ENCODE measurements at places on chromosomes 2 and 18. TPM values are rescaled to one million over a fixed set of nuclear protein-coding genes. Genes with fewer than 3 reads are reported as not detected.

PXDN gene
- total RNA-seq: 35.6 TPM

ZC3H6 gene
- 30.4 TPM for total RNA-seq

SPRED2 gene
- 8.6 TPM for total RNA-seq

GAD1 gene
- 58.2 TPM for total RNA-seq

TCF4 gene
- total RNA-seq: 1,429 TPM

GPR75 gene
- total RNA-seq: 15.8 TPM

CMPK2 gene
- 10.9 TPM for total RNA-seq

RAPH1 gene
- 39.9 TPM for total RNA-seq

GRCh38 chr2:174339561-174340399 is 5.0 kb downstream of the SP9 start:
- DNase-seq: no peak

GRCh38 chr18:75238786-75239185 is 28.2 kb downstream of the TSHZ1 start:
- DNase-seq: no peak

DNA sequence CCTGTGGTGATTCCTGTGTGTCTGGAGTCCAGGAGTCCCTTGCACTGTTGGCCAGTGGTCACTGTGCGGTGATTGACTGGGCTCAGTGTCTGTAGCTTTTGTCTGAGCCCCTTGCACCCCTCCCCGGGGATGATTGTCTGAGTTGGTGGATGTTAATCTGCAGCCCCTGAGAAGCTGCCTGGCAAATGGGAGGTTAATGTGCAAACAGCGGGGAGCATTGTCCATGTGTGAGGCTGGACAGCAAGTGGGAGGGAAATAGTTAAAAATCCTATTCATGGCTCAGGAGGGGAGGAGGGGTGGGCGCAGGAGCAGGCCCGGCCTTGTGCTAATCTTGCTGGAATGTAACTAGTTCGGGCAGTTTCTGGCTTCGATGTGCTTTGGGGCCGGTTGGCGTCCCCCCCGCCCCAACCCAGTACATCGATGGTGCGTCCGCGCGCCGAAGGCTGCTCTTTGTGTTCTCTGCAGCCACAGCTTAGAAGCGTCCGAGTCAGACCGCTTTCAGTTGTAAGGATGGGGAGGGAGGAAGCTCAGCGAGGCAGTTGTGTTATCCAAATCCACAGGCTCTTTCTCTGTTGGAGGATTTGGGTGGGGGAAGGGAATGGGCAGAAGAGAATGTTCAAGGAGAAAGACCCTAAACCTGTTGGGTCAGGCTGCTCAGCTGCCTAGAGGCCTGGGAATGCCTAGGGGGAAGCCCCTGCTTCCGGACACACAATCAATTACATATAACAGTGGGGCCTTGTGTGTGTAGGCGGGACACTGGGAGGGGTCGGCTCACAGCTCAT is 71.8 kb downstream of the TGOLN2 start:
- DNase-seq: no peak

GRCh38 chr2:174748948-174749347 is 15.3 kb downstream of the CHRNA1 start:
- peak; percentile 35 for DNase-seq

- no peak for DNase-seq
Observed at GRCh38 chr2:237475704-237476141, 11.3 kb upstream of the MLPH start.

DNA sequence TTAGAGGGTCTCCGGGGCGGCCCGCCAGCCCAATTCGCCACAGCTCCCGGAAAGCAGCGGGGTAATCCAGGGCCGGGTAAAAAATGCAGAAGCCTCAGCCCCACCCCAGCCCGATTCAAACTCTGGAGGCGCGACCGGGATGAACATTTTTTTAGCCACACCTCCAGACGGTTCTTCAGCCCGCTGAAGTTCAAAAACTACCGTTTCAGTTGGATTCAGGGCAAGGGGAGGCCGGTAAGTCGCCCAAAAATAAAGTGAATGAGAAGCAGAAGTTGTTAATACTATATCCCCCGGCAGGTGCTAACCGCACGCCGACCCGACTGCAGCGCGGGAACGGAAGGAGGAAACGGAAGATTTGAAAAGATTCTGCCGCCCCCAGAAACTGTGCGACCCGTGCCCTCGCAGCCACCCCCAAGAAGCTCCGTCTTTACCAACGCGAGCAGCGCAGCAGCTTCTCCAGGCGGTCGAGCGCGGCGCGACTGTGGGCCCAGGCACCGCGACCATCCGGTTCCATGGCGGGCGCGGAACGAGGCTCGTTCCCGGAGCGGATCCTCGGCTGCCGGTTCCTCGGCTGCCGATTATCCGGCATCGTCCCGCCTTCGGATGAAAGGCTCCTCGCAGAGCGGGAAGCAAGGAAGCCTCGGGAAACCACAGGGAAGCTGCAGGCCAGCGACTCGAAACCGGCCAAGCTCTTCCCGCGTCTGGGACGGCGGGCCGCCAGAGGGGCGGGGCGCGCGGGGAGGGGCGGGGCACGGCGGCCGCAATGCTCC is at the start of gene BARD1:
Gene BARD1 (minus strand): TSS at position 703 of the 770 bp plus-strand sequence. CDS start 114 bp downstream, at position 589.
- DNase-seq: peak; percentile 51

DNA sequence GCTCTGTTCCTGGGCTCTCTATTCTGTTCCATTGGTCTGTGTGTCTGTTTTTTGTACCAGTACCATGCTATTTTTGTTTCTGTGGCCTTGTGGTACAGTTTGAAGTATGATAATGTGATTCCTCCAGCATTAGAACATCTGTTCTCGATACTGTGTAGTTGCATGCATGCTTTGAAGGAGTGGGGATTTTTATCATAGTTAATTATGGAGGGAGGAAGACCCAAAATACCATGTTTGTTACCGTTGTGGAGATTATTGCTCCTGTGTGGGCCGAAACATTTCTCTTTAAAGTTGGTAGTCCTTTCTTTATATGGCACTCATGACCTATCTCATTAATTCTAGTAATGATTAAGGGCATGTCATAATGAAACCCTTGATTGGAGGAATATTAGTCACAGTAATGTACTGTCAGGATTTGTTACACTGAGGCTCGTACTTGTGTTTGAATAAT is 87.6 kb downstream of the TTC27 start:
- no peak for DNase-seq

DNA sequence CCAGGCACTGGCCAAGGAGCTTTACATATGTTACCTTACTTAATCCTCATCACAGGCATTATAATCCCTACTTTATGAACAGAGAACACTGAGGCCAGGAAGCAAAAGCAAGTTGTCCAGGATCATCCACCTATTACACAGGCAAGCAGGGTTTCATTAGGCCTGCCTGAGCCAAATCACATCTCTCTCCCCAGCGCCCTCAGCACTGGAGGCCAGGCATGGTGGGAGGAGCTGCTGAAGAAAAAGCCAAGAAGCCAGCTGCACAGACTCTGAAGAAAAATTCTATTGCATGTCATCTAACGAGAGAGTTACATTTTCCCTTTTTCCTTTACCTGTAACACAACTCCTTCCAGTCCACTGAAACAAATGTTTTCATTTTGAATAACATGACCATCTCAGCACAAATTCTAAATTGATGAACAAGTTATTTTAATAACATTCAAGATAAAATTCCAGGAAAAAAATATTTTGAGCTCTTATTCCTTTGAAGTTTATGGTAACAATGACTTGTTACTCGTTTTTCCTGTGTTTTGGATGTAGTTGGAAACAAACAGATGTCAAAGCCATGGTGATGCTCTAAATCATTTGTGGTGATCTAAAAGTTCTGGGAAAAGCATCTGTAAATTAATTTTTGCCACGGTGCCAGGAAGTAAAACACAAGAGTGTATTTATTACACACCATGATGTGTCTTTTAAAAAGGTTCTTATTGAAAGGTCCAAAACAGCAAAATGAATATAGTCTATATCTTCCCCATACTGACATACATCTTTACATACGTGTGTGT is 139.0 kb upstream of the ITGB6 start:
- DNase-seq: no peak

- no peak for DNase-seq
Observed at GRCh38 chr2:233063269-233063975, 3.3 kb downstream of the INPP5D start.

Data from occipital lobe (tissue), 3 donors.